ENCODE measurements at places on chromosomes 5 and 9. TPM values are rescaled to one million over a fixed set of nuclear protein-coding genes. Genes with fewer than 3 reads are reported as not detected.

- peak; percentile 90 for DNase-seq
These were observed 44.5 kb upstream of the NR5A1 start for GRCh38 chr9:124551472-124552272.

DNA sequence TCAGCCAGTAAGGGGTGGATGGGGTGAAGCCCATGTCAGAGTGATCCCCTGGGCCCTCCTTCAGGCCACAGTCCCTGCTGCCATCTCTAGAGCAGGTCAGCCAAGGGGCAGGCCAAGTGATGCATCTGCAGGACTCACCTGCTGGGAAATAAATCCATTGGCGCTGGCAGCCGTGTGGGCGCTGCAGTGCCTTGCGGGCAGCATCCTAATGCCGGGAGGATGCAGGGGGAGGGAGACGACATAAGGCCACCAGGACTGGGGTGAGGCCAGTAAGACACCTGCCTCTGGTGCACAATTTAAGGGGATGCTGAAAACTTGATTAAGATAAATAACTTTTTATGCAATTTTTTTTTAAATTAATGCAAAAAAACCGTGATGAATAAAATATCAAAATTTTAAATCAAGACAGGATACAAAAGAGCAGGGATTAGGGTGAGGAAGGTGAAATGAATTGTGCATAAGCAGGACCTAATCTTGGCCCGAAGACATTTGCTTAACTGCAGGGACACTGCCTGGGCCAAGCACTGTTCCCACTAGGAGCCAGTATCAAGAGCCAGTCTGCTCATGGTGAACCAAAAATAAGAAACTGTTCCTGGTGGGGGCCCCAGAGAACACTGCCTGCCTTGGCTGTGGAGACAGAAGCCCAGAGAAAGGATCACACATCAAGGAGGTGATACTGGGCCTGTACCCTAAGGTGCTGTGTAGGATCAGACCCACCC is 67.5 kb upstream of the CPLX2 start:
- DNase-seq: no peak

LHX3 gene
- total RNA-seq: not detected

DNA sequence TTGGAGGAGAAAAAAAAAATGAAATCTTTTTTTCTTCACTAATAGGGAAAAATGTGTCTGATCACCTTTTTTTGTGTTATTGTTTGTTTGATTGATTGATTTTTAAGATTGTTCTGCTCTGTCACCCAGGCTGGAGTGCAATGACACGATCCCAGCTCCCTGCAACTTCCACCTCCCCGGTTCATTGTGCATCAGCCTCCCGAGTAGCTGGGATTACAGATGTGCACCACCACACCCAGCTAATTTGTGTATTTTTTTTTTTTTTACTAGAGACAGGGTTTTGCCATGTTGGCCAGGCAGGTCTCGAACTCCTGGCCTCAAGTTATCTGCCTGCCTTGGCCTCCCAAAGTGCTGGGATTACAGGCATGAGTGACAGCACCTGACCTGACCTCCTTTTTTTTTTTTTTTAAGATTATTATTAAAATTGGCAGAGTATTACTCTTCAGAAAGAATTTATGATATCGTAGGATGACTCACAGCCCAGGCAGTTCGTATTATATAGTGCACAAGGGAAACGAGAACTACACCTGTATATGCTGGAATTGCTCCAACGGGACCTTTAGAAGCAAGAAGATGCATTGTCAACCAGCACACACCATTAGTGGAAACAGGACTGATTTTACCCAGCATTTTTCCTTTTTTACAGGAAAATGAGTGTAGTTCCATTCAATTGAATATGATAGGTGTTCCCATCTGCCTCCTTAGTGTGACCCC is 27.7 kb downstream of the FUBP3 start:
- no peak for DNase-seq

DNA sequence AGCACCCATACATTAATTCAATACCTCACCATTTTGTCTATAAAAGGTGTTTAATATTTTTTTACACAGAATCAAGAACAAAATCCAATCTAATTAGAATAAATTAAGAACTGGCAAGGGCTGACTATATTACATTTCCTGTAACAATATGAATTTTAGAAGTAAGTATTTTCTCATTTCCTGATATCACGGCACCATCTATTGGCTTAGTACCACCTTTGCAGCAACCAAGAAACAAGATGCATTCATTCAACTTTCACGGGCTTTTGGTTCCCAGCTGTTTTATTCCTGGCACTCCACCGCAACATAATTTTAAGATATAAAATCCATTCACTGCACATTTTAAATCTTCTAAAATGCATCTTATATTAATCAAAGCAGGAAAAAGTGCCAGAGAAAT is 20.6 kb downstream of the PSMB7 start:
- no peak for DNase-seq

DNA sequence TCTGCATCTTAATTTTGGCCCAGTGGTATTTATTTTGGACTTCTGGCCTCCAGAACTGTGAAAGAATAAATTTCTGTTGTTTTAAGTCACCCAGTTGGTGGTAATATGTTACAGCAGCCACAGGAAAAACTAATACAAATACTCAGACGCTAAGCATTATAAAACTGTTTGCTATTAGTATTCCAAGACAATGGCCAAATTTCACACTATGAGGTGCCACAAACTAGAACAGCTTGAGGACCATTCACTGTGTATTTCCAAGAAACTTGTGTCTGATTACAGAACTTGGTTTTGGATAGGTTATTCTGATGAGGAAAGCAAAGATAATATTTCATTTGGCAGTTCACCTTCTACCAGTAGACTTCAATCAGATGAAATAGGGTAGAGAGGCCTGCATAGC is 16.3 kb upstream of the ISOC1 start:
- no peak for DNase-seq

TMEM252 gene
- not detected for total RNA-seq

CARD19 gene
- total RNA-seq: 16.4 TPM

- DNase-seq: peak; percentile 75
These were observed 33.7 kb downstream of the LHX2 start for GRCh38 chr9:124045076-124045829.

GRCh38 chr9:103985077-103985476 is 109.0 kb upstream of the SMC2 start:
- no peak for DNase-seq

- no peak for DNase-seq
These were observed 6.6 kb downstream of the PFDN1 start for GRCh38 chr5:140296289-140296688.

- no peak for DNase-seq
These were observed 216.2 kb upstream of the S1PR3 start for GRCh38 chr9:88775037-88775471.

GRCh38 chr5:116876240-116876840 is 301.7 kb upstream of the SEMA6A start:
- no peak for DNase-seq

IFNK gene
- not detected for total RNA-seq

GOLPH3 gene
- total RNA-seq: 89.4 TPM

SPINK6 gene
- total RNA-seq: not detected
